Effector memory CD4-positive, alpha-beta T cell (primary cell): ENCODE measurements at places on chromosomes 7 and 10.
A peak's percentile ranks its signal among the peaks of the same experiment; 100 is the strongest.

GRCh38 chr10:77086081-77086480 is 551.5 kb downstream of the KCNMA1 start:
- DNase-seq, result no peak

GRCh38 chr10:78875932-78876331 is 192.8 kb upstream of the ZMIZ1 start:
- no peak for DNase-seq

GRCh38 chr7:138698281-138698680 is 2.9 kb downstream of the SVOPL start:
- DNase-seq, result no peak

GRCh38 chr10:13942035-13942434 is 355.3 kb downstream of the PRPF18 start:
- DNase-seq, result no peak

DNA sequence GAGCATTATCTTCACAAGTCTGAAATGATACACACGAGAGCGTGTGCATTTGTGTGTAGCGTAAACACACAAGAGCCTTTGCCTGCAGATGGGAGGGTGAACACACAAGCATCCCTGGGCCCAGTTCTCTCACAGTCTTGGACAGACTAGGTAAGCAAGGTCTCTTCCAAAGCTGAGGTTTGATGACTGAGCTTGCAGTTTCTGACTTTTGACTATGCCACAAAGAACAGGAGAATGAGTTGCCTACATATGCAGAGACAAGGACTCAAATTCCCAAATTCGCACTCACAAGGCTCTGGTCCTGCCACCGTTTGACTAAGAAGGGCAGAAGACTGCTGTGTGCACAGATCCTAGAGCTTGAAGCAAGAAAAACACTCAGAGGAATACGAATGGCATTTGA is 55.8 kb downstream of the FAM53B start:
- DNase-seq, result no peak

DNA sequence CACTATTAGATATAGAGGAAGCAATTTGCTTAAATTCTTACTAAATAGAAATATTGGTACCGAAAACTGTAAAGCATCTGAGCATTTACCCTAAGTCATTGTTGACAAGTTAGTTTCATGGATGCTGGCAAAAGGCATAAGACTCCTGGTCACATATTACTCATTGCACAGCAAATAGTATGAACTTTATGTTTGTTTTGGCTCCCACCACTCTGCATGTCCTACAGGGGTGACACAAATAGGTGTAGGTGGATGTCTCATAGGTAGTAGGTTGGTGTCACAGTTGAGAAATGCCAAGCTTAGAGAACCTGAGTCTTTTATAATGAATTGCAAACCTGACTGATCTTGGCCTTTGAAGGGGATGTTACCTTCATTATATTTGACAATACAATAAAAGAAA is 199.6 kb upstream of the SEMA3D start:
- no peak for DNase-seq

DNA sequence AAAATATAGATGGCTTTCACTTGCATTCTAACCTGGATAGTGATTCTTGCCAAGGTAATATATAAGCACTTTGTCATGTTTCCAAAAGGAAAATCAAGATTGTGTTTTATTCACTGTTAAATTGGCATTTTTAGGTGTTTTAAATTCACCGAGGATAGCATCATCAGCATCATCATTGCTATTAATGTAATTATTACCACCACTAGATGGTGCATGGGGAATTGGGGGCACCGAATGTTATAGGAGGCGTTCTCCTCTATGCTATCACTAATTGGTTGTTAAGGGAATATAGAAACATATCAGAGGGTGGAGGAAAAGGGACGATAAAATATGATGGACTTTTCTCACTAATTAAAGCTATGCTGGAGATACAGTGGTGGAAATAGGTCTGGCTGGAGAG is 95.5 kb downstream of the CELF2 start:
- DNase-seq, result peak; percentile 16

DNA sequence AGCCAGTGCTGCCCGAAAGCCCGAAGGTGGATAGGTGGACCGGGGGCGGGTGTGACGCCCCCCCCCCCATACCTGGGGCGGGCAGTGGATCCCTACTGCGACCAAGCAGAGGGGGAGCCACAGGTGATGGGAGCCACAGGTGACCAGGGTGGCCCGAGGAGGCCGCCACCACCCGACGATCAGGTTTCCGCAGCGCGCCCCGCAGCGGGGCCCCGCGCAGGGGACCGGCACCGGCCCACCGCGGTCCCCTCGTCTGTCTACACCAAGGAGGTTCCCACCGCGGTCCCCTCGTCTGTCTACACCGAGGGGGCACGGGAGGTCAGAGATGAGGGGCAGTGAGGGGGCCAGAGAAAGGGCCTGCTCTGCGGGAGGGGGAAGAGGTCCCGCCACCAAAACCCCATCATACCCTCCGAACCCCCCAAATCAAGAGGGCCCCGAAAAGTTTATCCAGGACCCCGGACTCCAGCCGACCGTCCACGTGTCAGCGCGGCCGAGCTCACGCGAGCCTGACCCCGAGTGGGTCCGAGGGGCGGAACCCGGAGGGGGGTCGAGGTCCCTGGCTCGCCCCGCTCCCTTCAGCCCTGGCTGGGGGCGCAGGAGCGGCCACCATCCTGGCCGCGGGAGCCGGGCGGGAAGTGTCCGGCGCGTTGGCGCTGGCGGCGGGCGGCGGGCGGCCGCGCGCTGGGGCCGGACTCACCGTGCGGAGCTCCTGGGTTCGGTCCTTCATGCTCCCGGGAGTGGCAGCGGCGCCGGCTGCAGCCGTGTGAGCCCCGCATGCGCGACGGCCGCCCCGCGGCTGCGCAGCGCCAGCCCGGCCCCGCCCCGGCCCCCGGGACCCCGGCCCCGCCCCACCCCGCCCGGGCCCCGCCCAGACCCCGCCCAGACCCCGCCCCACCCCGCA is at the start of gene STX1A:
Gene STX1A, minus strand, starts transcription at position 765 of the 901 bp plus-strand sequence. Its CDS starts 38 bp downstream, at position 727.
- DNase-seq, result peak; percentile 59
